ENCODE measurements at places on chromosomes 7 and 10.

GRCh38 chr7:128827248-128827958 lies 2.8 kb upstream of the FLNC start:
- ATAC-seq: no peak

- ATAC-seq: no peak
Observed at GRCh38 chr7:42940985-42941847, 9.0 kb downstream of the MRPL32 start.

DNA sequence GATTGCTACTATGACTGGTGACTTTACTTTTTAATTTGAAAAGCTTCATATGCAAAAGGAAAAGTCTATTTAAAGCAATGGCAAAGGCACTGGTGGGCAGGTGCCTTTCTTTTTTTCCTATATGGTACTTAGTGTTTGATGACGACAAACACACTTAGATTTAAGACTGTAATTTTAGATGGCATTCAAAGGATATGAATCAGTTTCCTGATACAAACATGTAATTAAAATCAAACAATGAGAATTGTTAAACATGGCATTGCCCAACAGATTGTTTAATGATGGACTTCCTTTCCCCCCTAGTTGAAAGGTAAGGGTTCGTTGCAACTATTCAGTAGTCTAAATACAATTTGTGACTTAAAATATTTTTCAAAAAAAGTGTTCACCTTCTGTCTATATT lies 106.5 kb upstream of the SEMA3C start:
- no peak for ATAC-seq

- ATAC-seq: no peak
Observed at GRCh38 chr7:28481091-28481926, 69.0 kb downstream of the CREB5 start.

DNA sequence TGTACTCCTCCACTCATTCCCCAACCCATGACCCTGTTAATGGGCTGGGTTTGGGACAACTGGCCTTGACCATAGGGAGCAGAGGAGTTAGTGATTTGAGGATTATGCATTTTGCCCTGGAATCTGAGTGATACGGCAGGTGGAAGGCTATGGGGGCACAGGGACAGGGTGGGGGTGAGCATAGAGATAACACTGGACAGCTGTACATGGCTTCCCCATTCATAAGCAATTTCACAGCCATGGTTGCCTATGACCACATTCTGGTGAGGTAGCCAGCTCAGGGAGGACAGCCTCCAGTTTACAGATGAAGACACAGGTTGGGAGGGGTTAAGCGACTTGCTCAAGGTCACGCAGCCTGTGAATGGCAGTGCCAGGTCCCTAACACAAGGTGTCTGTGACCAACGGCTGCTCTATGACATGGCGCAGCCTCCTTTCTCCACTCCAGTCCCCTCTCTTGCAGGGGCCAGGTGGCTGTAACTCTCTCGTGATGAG lies 319.5 kb downstream of the PLXNA4 start:
- no peak for ATAC-seq

DNA sequence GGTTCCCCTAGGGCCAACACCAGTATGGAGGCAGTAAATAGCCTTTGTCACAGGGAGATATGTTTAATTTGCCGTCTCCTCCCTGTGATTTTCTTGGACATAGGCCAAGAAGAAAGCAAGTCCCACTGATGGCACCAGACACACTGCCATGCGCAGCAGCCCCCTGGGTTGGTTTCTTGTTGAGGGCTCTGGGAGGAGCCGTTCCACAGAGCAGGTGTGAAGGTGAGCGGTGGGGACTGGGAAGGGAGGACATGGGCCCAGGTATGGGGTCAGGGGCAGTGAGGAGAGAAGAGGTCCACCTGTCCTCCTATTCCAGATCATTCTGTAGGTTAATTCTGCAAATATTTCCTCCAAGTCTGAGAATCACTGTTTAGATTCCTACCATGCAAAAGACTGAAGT lies 376.1 kb downstream of the PLXNA4 start:
- no peak for ATAC-seq

Measured in activated CD4-positive, CD25-positive, alpha-beta regulatory T cell treated with anti-CD3 and anti-CD28 coated beads, Interleukin-2, amount 50 U/mL, for 24 hours (primary cell).